ENCODE measurements at places on chromosomes 2 and 18. TPM values are rescaled to one million over a fixed set of nuclear protein-coding genes. Genes with fewer than 3 reads are reported as not detected.

- DNase-seq, result no peak
Observed at GRCh38 chr2:121319941-121320340, 34.9 kb upstream of the TFCP2L1 start.

- DNase-seq, result no peak
Observed at GRCh38 chr2:28447943-28448792, 47.7 kb upstream of the PLB1 start.

GRCh38 chr18:62102221-62102620, 84.6 kb downstream of the PIGN start:
- DNase-seq, result no peak

GRCh38 chr2:226652369-226652768, 147.3 kb downstream of the IRS1 start:
- no peak for DNase-seq

DNA sequence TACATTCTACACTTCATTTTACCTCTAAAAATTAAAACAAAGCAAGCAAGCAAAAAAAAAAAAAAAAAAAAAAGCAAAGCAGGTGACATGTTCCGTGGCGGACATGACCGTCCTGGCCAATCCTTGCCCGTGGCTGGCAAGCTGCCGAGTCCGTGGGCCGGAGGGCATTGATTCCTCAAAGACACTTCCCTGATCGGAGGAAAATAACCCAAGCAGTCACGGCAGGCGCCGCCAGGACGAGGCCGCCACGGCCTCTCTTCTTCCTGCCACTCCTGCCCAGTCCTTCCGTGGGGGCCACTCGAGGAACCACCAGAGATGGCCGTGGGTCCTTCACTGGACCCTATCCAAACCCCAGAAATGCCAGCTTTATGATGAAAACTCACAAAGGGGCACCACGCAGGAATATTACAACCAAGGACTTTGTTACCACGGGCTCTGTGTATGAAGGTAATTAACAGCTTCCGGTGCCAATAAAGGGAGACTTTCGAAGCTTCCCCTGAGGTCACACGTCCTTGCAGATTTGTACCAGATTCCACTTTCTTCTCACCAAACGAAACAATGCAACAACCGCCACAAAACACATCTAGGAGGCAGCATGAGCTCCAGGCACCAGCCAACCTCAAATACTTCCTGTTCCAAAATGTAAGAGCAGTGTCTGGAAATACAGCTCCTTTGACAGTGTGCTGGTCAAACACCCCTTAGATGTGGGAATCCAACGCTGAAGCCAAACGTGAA, 170.3 kb downstream of the HDAC4 start:
- DNase-seq, result no peak

DNA sequence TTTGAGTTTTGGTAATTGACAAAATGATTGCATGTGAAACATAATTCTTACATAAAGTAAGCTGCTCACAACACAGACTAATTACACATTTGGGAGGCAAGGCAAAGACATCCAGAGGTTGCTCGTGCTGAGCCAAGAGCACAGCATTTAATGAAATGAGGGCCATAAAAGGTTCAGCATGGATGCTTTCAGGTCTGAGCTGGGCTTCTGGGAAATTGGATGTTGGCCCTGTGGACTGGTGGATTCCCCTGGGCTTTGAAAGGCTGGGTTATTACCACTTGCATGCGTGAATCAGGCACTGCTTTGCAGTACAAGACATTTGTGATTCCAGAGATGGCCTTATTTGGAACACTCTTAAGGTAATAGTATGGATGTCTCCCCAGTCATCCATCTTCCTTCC, 533.5 kb upstream of the NRP2 start:
- DNase-seq, result no peak

DNA sequence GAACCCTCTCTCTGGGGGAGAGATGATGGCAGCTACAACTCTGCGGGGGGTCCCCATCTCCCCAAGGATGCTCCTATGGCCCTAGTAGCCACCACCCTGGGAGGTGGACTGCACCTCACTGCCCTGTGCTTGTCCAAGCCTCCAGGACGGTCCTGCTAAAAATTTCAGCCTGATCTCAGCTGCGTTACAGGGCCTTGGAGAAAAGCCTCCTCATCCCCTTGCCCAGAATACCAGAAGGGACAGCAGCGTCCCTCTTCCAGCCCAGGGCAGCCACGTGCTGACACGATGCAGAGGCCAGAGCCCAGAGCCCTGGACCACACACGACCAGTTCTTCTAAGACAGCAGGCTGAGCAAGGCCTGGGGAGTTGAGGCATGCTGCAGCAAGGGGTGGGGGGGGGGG, 81.9 kb downstream of the GFPT1 start:
- DNase-seq, result no peak

DNA sequence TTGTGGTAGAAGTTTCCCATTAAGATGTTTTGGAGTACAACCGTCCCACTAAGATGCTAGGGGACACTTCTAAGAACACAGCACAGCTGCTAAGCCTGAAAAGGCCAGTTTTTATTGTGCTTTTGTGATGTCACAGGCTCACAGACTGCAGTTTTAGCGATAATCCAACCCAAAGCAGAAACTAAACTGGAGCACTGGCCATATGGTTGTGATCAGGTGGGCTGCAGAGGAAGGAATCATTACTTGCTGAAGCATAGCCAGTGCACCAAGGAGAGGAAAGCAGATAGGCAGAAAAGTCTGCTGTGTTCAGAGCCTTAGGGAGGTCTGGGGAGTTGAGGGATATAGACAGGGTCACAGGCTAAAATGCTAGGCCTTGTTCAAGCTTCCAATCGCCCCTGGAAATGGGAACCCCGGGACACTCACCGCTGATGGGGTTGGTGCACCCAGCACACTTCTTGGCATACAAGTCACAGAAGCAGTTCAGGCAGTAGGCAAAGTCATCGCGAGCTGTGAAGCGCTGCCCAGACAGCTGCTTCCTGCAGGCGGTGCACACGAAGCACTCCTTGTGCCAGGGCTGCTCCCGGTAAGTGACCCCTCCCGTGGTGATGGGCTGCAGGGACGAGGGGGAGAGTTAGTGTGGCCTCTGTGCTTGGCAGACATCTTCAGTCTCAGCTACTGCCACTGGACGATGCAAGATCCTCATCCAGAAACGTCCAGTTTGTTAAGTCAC, 25.7 kb downstream of the C2orf49 start:
- no peak for DNase-seq

DNA sequence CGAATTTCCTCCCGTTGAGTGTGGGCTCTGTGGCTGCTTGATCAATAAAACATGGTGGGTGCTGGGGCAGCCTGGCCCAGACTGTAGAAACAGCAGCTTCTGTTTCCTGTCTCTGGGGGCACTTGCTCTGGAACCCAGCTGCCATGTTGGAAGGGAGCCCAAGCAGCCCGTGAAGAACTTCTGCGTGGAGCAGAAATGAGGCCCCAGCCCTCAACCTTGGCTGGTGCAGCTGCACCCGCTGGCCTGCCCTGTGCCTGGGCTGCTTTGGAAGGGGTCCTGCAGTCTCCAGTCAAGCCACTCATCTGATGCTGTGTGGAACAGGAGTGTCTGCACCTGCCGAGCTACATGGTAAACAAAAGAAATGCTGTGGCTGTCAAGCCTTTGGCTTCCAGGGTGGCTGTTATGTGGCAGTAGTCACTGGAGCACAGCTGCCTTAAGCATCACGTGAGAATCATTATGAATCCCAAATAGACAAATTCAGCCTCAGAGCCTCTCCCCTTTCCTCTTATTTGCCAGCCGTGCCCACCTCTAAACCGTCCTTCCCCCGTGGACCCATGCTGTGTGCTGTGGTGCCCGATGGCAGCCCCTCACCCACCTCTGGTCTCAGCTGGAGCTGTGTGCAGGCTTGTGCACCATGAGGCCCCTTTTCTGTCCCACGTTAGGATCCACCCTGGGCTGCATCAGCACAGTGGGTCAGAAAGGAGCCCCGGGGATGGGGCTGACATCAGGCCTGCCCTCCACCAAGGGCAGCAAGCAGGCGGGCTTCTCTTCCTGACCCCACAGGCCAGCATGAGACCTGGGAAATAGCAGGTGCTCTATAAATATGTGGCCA, 134.0 kb upstream of the HDAC4 start:
- DNase-seq, result no peak

GRCh38 chr2:187504312-187504921, 49.8 kb downstream of the TFPI start:
- DNase-seq, result no peak

DNA sequence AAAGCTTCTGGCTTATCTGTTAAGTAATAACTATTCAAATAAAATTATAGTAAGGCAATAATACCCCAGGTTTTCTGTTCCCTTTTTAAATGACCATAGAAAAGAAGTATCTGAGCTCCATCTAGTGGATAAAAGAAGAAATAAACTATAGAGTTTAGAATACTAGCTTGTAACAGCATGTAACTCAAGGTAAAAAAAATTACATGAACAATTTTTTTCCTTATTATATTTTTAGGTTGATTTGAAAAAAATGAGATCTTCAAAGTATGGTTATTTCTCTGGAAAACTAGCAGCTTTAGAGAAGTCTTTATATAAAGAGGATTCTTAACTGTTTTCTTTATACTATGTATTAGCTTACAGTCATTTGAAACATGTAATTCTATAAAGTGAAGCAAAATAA, 58.1 kb downstream of the NCKAP1 start:
- DNase-seq, result no peak

DNA sequence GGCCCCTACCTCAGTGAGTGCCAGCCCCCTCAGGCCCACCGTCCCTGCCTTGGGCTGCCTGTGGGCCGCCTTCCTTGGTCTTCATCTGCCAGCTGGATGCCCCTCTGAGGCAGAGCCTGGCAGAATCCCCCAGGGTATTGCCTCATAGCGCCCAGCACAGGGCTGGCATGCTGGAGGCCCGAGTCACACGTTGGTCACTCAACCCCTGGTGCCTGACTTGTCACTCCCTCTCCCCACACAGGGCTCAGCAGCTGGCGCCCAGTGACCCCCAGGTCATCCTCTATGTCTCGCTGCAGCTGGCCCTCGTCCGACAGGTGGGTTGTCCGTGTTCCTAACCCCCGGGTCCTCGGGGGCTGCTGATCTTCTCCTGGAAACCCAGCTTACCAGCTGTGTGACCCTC, 108.4 kb upstream of the MCFD2 start:
- DNase-seq, result no peak

DNA sequence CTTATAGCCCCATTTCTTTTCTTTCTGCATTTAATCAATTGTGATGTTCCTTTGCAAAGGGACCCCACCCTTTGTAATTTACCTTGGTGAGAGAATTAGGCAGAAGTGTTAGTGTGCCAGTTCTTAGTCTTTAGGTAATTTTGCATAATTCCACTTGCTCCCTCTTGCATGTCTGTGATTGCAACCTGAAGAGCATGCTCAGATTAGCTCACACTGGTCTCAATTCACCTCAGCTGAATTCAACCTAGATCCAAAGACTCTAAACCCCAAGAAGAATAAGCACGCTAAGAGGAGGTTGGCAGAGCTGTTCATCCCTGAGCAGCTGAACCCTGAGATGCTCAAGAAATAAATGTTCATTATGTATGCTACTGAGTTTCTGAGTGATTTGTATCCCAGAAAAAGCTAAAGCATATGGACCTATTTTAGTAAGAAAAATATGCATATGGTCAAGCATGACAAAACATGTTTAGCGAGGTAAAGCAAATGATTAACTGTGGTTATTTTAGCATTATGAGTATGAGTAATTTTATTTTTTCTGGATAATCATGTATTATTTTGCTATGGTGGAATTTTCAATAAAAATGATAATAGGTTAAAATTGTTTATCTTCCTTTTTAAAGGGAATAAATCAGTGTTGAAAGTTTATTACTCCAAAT, 299.2 kb upstream of the ZSWIM2 start:
- no peak for DNase-seq

- DNase-seq, result peak; percentile 35
Observed at GRCh38 chr2:224357098-224357901, 44.6 kb downstream of the FAM124B start.

- no peak for DNase-seq
Observed at GRCh38 chr18:73087282-73087977, 219.6 kb upstream of the NETO1 start.

- no peak for DNase-seq
Observed at GRCh38 chr2:128631698-128632500, 313.2 kb upstream of the HS6ST1 start.

GRCh38 chr2:46874236-46874929, 41.2 kb downstream of the MCFD2 start:
- no peak for DNase-seq

DNA sequence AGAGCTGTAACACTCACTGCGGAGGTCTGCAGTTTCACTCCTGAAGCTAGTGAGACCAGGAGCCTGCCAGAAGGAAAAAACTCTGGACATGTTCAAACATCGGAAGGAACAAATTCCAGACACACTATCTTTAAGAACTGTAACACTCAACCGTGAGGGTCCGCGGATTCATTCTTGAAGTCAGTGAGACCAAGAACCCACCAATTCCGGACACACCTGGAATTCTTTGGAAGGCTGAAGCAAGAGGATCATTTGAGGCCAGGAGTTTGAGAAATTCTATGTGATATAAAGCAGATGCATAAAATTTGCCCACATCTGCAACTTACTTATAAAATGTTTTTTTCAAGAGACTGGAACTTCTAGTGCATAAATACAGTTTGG, 43.5 kb upstream of the ITSN2 start:
- no peak for DNase-seq

GRCh38 chr2:199552141-199552540, 94.4 kb upstream of the SATB2 start:
- no peak for DNase-seq

GRCh38 chr2:108925735-108926134, 63.3 kb downstream of the EDAR start:
- DNase-seq, result no peak

- peak; percentile 56 for DNase-seq
Observed at GRCh38 chr2:68185541-68186164, 28.0 kb downstream of the PNO1 start.

DNA sequence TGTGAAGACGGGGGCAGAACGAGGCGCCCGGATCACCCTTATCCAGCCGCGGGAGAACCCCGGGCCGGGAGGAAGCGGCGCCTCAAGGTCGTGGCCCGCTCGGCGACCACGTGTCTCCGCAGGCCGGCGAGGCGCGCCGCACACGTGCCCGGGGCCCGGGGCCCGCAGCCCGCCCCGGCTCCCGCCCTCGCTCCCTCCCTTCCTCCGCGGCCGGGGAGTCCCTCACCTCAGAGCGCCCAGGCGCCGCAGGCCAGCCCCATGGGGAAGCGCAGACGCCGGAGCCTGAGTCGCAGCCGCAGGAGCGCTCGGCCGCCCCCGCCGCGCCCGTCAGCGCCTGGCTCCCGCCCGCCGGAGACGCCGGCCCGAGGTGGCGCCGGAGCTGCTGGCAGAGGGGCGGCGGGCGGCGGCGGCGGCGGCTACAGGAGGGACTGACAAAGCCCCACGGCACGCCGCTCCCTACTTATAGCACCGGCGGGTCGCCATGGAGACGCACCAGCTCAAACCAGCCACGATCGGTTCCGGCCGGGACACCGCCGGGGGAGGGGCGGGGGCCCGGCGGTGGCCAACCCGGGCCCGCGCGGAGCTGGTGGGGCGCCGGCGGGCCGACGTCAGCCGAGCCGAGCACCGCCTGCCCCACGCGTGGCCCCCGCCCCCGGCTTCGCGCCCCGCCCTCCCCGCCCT, at the start of gene ODC1:
Gene ODC1 (minus strand): TSS at position 433 of the 681 bp plus-strand sequence. CDS start 3,295 bp downstream, outside the sequence.
- peak; percentile 96 for DNase-seq

Gene PARD3B
- 0.49 TPM for total RNA-seq

Gene ASPRV1
- total RNA-seq, result 0.74 TPM

Gene PLCD4
- not detected for total RNA-seq

Gene LGALSL
- 4.1 TPM for total RNA-seq

Gene MOGAT1
- total RNA-seq, result not detected

Gene TLX2
- total RNA-seq, result 0.12 TPM

Gene GALNT5
- total RNA-seq, result not detected

Gene PROKR1
- 0.60 TPM for total RNA-seq

Gene CDH19
- total RNA-seq, result not detected

Gene GALNT1
- 49.5 TPM for total RNA-seq

Gene NEU4
- 0.08 TPM for total RNA-seq

Gene NOL4
- total RNA-seq, result not detected

Gene TMEM37
- not detected for total RNA-seq

Gene TXNDC2
- total RNA-seq, result not detected

Gene COL4A4
- total RNA-seq, result not detected

Gene KCNG2
- not detected for total RNA-seq

Gene KLHL41
- total RNA-seq, result 0.14 TPM

Measured in activated naive CD8-positive, alpha-beta T cell treated with anti-CD3 and anti-CD28 coated beads for 36 hours (primary cell).